ENCODE measurements at places on chromosomes 7 and 10.

DNA sequence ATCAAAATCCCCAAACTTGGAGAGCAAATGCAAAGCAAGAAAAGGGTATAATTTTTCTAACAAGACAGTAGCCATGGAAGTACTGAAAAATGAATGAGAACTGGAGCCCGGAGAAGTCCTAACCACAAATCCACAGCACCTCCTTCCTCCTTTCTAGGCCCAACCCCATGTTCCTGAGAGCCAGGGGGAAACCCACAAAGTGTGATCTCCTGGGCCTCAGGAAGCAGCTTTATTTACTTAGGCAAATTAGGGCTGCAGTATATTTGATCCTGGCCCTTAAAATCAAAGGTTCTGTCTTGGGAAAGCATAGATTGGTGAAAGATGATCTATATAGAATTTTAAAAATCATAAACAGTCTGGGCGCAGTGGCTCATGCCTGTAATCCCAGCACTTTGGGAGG lies 103.0 kb downstream of the DOCK4 start:
- no peak overlapping the region for H3K4me3 ChIP-seq
- H3K27me3 ChIP-seq = no peaks in the 10 kb centered on the region
- DNase-seq = no peak

- H3K4me3 ChIP-seq = no peak overlapping the region
- H3K36me3 ChIP-seq = no peaks in the 10 kb centered on the region
- no peaks in the 10 kb centered on the region for H3K27me3 ChIP-seq
- DNase-seq = no peak
Measured at GRCh38 chr10:23364378-23364777, 19.8 kb upstream of the C10orf67 start.

GRCh38 chr10:112159469-112159868 lies 24.1 kb downstream of the GPAM start:
- no peak overlapping the region for H3K4me3 ChIP-seq
- no peak overlapping the region for H3K27ac ChIP-seq
- H3K36me3 ChIP-seq = peaks cover 84% of the 10 kb centered on the region

DNA sequence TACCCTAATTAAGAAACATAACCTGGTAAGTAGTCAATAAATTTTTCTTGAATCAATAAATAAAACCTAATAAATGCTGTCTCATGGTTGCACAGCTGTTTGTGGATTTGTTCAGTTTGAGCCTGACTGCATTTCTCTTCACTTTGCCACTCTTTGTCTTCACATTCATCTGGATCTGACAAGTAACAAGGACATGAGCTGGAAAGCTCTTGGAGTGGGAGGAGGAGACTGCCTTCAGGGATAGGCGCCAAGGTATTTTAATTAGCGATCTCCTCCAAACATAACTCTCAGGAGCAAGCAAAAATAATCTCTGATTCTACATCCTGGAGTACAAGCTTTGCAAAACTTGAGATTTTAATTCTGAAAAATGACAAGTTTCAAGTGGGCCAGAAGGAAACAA lies 251.0 kb downstream of the BMPER start:
- H3K36me3 ChIP-seq = no peaks in the 10 kb centered on the region
- peak overlapping the region; percentile 80 for H3K27ac ChIP-seq
- H3K27me3 ChIP-seq = no peaks in the 10 kb centered on the region
- no peak overlapping the region for H3K4me3 ChIP-seq

GRCh38 chr7:70706204-70706603 lies 425.7 kb upstream of the GALNT17 start:
- no peak overlapping the region for H3K4me3 ChIP-seq
- H3K27me3 ChIP-seq = no peaks in the 10 kb centered on the region
- H3K4me1 ChIP-seq = peaks cover 44% of the 10 kb centered on the region
- DNase-seq = peak; percentile 44
- no peak overlapping the region for H3K27ac ChIP-seq

GRCh38 chr10:70352401-70353097 lies 29.9 kb downstream of the LRRC20 start:
- H3K4me3 ChIP-seq = no peak overlapping the region
- peaks cover 32% of the 10 kb centered on the region for H3K4me1 ChIP-seq
- H3K36me3 ChIP-seq = no peaks in the 10 kb centered on the region
- peak; percentile 44 for DNase-seq
- H3K27me3 ChIP-seq = no peaks in the 10 kb centered on the region

DNA sequence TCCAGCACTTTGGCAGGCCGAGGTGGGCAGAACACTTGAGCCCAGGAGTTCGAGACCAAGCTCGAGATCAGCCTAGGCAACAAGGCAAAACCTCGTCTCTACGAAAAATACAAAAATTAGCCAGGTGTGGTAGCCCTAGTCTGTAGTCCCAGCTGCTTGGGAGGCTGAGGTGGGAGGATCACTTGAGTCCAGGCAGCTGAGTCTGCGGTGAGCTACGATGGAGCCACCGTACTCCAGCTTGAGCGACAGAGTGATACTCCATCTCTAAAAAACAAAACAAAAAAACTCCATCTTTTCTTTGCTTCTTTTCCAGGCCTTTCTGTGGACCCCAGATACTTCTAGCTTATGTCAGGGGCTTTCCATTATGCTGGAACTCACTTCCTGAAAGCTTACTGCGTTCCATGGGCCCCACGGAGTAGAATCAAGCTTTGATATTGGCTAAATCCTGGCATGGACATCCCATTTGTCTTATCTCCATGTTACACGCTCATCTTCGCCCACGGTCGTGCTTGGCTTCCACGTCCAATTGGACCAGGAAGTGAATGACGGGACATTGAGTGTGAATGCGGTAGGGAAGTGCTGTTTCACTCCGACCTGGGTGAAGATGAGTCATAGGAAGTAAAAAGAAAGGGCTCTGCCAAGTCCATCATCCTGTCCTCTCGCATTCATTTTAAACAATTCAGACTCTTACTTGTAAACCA lies 45.7 kb downstream of the FAM171A1 start:
- no peaks in the 10 kb centered on the region for H3K27me3 ChIP-seq
- no peak for DNase-seq
- H3K36me3 ChIP-seq = no peaks in the 10 kb centered on the region
- no peak overlapping the region for H3K4me3 ChIP-seq
- H3K4me1 ChIP-seq = peaks cover 25% of the 10 kb centered on the region

- H3K27me3 ChIP-seq = no peaks in the 10 kb centered on the region
- H3K4me1 ChIP-seq = no peaks in the 10 kb centered on the region
- no peak for DNase-seq
- no peak overlapping the region for H3K27ac ChIP-seq
- no peaks in the 10 kb centered on the region for H3K36me3 ChIP-seq
Measured at GRCh38 chr10:80580638-80581468, 43.2 kb downstream of the SH2D4B start.

- H3K27me3 ChIP-seq = peaks cover 21% of the 10 kb centered on the region
- no peaks in the 10 kb centered on the region for H3K36me3 ChIP-seq
- H3K27ac ChIP-seq = no peak overlapping the region
- no peak overlapping the region for H3K4me3 ChIP-seq
- no peaks in the 10 kb centered on the region for H3K4me1 ChIP-seq
- no peak for DNase-seq
Measured at GRCh38 chr7:42479816-42480633, 243.0 kb upstream of the GLI3 start.

GRCh38 chr10:11594589-11595394 lies 16.7 kb downstream of the USP6NL start:
- no peak overlapping the region for H3K4me3 ChIP-seq
- no peak for DNase-seq
- no peaks in the 10 kb centered on the region for H3K27me3 ChIP-seq
- H3K36me3 ChIP-seq = peaks cover 2% of the 10 kb centered on the region
- H3K27ac ChIP-seq = no peak overlapping the region

- no peak overlapping the region for H3K4me3 ChIP-seq
- H3K4me1 ChIP-seq = no peaks in the 10 kb centered on the region
- no peak overlapping the region for H3K27ac ChIP-seq
Measured at GRCh38 chr10:103859161-103860086, 4.0 kb upstream of the SH3PXD2A start.

- no peak overlapping the region for H3K27ac ChIP-seq
- H3K27me3 ChIP-seq = no peaks in the 10 kb centered on the region
- H3K36me3 ChIP-seq = no peaks in the 10 kb centered on the region
- H3K4me3 ChIP-seq = no peak overlapping the region
- no peak for DNase-seq
- H3K4me1 ChIP-seq = peaks cover 45% of the 10 kb centered on the region
Measured at GRCh38 chr7:94350734-94351133, 44.0 kb upstream of the COL1A2 start.

DNA sequence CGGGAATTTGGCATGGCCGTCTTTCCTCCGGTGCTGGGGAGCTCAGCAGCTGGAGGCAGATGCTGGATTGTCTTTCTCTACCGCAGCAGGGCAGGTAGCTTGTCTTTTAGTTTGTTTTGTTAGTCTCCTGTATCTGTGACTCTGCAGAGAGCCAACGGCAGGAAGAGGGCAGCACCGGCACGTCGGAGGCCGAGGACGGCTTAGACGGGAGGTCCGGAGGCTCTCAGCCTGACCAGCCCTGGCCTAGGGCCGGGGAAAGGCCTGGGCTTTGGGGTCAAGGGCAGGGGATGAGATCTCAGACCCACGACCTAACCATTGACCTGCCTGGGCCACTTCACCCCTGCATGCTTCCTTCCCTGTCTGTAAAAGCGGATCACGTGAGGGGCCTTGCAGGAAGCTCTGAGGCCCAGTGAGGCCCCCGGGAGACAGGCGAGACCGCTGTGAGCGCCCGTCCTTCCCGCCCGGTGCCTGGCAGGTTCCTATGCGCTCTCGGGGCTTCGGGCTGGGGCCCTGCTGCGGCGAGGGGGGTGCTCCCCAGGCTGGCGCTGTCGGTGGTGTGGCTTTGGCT lies 72.7 kb downstream of the LHPP start:
- no peaks in the 10 kb centered on the region for H3K36me3 ChIP-seq
- DNase-seq = no peak
- H3K4me3 ChIP-seq = no peak overlapping the region
- no peak overlapping the region for H3K27ac ChIP-seq

GRCh38 chr7:40569326-40569725 lies 434.5 kb downstream of the SUGCT start:
- H3K27ac ChIP-seq = peak overlapping the region; percentile 26
- no peak for DNase-seq
- no peaks in the 10 kb centered on the region for H3K27me3 ChIP-seq
- H3K36me3 ChIP-seq = peaks cover 11% of the 10 kb centered on the region
- H3K4me1 ChIP-seq = peaks cover 17% of the 10 kb centered on the region

GRCh38 chr7:71255537-71256178 lies 123.7 kb downstream of the GALNT17 start:
- no peaks in the 10 kb centered on the region for H3K4me1 ChIP-seq
- H3K27me3 ChIP-seq = no peaks in the 10 kb centered on the region
- no peak for DNase-seq
- H3K4me3 ChIP-seq = no peak overlapping the region

DNA sequence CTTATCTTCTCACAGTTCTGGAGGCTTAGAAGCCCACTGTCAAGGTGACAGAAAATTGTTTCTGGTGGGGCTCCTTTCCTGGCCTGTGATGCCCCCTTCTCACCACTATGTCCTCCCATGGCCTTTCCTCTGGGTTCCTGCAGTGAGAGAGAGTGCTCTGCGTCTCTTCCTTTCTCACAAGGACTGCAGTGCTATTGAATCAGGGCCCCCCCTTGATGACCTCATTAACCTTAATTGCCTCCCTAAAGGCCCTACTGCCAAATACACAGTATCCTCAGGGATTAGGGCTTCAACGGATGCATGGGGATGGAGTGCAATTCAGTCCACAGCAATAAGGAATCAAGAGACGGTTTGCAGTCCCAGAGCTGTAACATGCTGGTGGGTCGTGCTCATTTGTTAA lies 82.0 kb upstream of the GRB10 start:
- no peaks in the 10 kb centered on the region for H3K27me3 ChIP-seq
- peaks cover 7% of the 10 kb centered on the region for H3K4me1 ChIP-seq
- no peaks in the 10 kb centered on the region for H3K36me3 ChIP-seq
- no peak overlapping the region for H3K4me3 ChIP-seq
- H3K27ac ChIP-seq = no peak overlapping the region
- no peak for DNase-seq

DNA sequence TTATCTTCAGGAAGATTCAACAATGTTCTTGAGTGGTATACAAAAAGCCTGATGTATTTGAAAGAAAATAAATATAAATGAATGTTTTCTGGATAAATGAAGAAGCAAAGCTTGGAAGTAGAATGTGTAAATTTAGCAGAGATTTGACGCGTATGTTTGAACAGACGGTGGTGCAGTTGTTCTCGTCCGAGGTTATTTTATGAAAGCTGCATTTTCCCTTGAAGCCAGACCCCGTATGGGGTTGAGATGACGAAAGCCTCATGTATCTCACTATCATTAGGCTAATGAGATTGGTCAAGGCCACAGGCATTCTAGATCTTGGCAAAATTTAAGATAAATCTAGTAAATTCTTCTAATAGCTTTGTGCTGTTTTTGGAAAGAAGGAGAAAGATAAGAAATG lies 195.2 kb downstream of the NXPH1 start:
- H3K4me1 ChIP-seq = peaks cover 2% of the 10 kb centered on the region
- H3K27ac ChIP-seq = no peak overlapping the region
- H3K36me3 ChIP-seq = no peaks in the 10 kb centered on the region
- no peaks in the 10 kb centered on the region for H3K27me3 ChIP-seq
- no peak overlapping the region for H3K4me3 ChIP-seq
- peak; percentile 20 for DNase-seq

DNA sequence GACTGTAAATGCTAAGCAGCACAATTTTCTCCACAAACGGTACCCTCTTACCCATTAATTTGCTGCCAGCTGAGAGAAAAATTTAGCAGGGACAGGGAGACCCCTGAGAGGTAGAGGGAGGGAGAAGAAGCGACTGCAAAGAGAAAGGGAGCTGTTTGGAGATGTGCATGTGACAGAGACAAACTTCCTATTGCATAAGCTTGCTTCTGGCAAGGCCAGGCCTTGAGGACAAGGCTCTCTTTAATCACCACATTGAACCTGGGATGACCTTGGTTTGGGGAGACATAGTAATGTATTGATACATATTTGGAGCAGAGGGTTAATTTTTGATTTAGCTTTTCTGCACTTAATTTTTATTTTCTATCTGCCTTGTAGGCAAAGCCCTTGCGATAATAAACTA lies 31.1 kb upstream of the HIBADH start:
- no peak overlapping the region for H3K4me3 ChIP-seq
- no peaks in the 10 kb centered on the region for H3K4me1 ChIP-seq
- no peaks in the 10 kb centered on the region for H3K27me3 ChIP-seq
- H3K36me3 ChIP-seq = no peaks in the 10 kb centered on the region
